ENCODE measurements at places on chromosomes 4 and X.

DNA sequence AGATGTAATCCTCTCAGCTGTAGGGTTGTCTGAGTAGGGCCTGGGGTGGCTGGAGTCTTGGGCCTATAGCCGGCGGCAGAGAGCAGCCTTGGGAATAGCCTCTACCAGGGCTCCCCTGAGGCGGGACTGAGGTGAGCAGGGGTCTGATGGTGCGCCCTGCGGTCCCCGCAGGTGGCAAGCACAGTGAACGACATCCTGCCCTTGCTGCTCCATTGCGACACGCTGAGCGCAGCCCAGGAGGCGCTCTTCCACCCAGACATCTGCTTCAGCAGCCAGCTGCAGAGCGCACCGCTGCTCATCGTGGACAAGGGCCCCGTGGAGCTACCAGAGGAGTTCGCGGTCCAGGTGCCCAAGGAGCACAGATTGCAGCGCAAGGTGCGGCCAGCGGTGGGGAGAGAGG is 317.0 kb downstream of the ADGRL3 start:
- no peak for DNase-seq

- no peak for DNase-seq
Measured at GRCh38 chrX:138754861-138755260, 43.3 kb upstream of the FGF13 start.

DNA sequence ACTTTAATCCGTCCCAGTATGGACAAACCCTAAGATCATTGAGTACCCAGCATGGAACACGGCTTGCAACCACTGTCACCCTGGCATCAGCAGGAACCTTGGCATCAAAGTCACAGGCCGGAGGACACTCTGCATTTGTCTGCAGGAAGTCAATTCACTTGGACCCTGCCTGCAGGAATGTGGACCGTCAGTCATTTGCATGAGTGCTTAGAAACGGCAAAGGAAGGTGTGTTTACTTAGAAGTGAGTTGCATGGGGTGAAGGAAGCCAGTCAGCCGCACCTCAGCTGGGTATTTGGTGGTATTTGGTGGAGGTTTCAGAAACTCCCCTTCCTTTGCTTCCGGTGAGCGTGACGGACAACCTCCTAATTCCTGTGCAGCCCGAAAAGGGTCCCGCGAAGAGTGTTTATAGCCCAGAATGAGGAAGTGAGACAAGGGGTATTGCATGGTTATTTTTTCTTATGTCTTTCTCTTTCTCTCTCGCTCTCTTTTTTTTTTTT is 15.5 kb downstream of the P2RY8 start:
- no peak for DNase-seq

GRCh38 chrX:18883234-18883960 is 100.5 kb downstream of the PHKA2 start:
- DNase-seq = no peak

GRCh38 chrX:70444326-70444945 is at the start of gene DLG3:
Gene DLG3, plus strand, starts transcription at chrX:70444835. Its CDS starts 367 bp downstream, at chrX:70445202.
- DNase-seq = no peak

DNA sequence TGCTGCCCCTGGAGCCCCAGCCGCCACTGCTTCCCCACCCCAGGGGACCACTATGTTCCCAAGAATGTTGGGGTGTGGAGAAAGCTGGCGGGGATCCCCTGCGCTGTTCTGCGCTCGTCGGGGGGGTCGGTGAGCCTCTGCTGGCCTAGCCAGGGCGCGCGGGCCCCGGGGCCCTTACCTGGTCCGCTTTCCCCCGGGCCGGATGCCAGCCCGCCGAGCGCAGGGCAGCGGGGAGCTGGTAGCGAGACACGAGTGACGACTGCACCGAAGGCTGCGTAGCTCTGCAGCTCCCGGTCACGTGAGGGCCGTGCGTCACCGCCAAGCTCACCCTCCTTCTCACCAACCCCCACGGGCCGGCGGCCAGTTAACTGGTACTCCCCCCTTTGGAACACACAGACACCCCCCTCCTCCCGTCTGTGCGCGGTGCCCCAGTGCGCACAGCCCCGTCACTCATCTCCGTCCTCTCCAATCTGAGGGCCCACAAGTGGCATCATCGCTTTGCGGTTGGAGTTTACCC is at the start of gene BEX1:
BEX1 (minus strand) TSS at position 254 of the 517 bp plus-strand sequence. CDS start 897 bp downstream, outside the sequence.
- no peak for DNase-seq

- DNase-seq = no peak
Measured at GRCh38 chr4:78772526-78773091, 3.5 kb upstream of the BMP2K start.

GRCh38 chr4:142565771-142566170 is 280.3 kb downstream of the INPP4B start:
- DNase-seq = no peak

DNA sequence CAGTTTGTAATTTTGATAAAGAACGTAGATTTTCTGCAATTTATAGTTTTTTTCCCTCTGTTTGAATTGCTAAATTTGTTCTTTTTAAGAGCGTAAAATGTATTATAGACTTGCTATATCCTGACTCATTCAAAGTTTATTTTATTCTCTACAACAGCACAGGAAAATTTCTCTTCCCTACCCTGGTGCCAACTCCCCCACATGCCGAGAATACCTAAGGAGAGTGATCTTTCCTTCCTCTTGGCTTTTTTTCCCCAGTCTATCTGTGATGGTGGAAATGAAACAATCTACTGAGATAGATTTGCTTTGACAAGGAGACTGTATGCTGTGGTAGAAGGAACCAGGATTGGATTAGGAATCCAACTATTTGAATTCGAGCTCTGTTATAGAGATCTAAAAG is 271.6 kb downstream of the TLL1 start:
- DNase-seq = no peak

DNA sequence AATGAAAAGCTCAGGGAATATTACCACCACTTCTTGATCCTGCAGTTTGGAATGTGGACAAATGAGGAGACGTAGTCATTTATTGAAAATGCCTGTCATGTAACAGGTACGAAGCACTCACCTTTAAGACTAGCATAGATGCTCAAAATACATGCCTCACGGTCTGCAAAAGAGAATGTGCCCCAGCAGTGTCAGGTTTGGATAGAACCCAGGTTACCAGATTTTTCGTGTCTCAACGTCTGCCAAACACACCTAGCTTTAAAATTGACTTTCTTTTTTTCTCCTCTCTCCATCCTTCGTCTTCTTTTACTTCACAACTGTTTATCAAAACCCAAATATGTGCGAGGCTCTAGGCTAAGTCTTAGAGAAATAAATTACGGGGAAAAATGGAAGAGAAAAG is 606.8 kb upstream of the ATOH1 start:
- no peak for DNase-seq

- DNase-seq = no peak
Measured at GRCh38 chrX:63740382-63740781, 44.6 kb downstream of the ARHGEF9 start.

- DNase-seq = no peak
Measured at GRCh38 chr4:45317276-45317675, 590.9 kb upstream of the GNPDA2 start.

DNA sequence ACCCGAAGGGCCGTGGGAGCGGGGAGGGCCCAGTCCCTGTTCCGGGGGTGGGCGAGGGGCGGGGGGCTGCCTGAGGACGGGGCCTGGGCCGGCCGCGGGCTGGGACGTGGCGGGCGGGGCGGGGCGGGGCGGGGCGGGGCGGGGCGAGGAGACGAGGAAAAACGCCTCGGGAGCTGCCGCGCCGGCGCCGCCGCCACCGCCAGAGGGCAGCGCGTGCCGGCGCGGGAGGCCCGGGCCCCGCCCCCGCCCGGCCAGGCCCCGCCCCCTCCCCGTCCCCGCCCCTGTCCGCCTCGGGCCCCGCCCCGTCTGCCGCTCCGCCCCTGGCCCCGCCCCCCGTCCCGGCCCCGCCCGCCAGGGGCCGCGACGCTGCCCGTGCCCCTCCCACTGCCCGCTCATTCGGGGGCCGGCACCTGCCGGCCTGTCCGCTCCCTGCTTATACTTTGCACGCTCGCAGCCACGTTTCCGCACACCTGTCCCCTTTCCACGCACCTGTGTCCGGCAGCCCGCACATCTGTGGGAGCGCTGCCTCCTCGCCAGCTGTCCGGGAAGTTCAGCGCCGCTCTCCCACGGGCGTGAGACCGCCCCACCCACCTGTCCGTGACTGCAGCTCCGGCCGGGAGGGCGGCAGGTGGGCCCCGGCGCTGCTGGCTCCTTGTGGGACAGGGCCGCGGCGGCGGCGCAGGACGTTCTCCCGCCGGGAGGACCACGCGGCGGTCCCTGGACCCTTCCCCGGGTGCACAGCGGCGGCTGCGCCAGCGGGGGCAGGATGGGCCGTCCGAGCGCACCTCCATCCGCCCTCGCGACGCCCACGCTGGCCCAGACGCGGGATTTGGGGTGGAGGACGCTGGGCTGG is 1.7 kb upstream of the FGFRL1 start:
- DNase-seq = no peak

DNA sequence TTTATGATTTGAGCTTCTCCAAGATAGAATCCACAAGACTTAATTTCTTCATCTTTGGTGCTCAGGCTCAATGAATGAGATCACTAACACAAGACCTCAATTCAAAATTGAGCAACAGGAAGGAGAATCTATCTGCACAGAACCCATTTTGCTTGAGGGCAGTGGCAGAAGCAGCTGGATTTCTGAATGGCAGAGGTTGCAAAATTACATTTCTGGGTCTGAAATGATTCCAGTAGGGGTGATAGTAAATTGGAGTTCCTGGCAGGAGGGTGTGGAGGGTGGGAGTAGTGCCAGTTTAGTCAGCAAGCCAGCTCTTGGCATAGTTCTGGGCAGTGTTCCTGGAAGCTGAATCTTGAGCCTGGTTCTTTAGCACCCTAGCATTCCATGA is 281.1 kb downstream of the SLC7A11 start:
- DNase-seq = no peak

DNA sequence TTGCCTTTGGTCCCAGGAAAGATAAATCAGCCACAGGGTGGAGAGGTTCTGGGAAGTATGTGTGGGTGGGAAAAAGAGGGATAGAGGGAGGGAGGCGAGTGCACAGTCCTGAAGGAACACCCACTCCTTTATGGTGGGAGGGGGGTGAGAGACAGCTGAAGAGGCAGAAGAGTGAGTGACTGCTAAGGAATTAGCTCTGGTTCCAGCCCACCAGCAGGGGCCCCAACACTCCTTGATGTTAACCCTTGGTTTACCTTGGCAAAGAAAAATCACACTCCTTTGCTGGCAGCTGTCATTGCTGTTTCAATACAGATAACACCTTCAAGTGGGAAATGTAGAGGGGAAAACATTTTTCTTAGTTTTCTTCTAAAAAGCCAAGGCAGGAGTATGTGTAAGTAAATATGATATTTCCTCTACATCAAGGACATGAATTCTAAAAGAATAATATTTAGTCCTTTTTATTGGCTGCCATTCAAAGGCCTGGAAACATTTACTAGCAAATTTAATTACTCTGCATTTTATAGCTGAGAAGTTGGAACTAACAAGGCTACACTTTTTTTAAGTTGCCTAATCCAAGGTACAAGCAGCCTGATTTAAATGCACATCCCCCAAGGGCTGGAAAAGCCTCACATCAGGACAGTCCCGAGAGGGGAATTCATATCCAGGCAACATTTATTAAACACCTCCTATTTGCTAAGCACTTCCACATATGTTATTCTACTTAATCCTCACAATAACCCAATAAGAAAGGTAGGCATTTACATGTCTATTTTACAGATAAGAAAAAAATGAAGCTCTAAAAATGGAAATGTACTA is 81.7 kb downstream of the HS6ST2 start:
- no peak for DNase-seq

DNA sequence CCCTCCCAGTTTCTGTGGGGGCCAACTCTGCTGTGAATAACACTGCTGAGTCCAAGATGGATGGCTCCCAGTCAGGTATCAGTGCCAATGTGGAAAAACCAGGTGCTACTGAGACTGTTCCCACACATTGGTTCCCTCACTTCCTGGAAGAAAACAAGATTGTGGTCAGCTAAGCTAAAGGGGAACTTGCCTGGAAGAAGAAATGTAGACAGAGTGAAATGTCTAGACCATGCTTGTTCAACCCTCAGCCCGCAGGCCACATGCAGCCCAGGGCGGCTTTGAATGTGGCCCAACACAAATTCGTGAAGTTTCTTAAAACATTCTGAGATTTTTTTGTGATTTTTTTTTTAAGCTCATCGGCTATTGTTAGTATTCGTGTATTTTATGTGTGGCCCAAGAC is 28.6 kb upstream of the UTP14A start:
- DNase-seq = no peak

DNA sequence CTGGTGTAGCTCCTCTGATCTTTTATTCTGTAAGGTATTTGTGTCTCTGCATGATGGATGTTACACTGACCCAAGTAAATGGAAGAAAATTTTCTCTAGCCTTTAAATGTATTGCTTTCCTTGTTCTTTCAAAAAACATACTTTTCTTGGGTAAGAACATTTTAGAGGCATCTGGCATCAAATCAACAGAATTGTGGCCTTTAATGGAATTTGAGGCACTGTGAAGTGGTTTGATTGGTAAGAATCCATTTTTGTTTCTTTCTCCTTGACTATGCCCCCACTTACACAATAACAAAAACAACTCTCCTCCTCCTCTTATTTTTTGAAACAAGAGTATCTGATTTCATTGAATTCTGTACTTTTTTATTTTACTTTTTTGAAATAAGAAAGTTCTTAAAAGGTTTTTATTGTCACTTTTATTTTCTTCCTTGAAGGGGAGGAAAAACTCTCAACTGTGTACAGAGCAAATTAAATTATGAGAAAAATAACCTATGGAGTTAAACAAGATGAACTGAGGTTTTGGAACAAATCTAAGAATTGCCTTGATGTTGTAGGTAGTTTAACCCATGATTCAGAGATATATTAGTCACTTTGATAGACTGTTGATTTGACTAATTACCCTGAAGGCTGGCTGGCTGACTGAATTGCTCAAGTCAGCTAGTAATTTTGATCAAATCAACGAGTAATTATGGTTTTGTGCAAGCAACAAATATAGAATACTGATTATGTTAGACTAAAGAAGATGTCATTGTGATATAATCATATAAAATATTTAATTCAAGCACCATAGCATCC is 146.4 kb downstream of the FHIP1A start:
- DNase-seq = no peak

DNA sequence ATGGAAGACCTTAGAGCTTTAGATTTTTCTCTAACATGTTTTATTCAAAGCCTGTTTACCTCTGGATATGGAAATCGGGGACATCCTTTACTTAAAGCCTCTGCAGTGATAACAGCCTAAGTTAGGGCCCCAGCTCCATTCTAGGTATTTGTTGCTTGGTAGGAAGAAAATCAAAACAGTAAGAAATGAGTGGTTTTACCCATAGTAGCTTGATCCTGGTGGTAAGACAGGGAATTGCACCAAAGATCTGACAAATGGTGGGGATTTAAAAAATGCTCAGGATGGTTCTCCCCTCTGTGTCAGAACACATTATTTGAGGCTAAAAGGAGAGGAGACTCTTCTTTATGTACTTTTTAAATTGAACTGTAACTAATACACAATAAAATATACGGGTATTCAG is 52.4 kb downstream of the AFF2 start:
- DNase-seq = no peak

GRCh38 chr4:115090483-115091075 is 22.8 kb downstream of the NDST4 start:
- no peak for DNase-seq

DNA sequence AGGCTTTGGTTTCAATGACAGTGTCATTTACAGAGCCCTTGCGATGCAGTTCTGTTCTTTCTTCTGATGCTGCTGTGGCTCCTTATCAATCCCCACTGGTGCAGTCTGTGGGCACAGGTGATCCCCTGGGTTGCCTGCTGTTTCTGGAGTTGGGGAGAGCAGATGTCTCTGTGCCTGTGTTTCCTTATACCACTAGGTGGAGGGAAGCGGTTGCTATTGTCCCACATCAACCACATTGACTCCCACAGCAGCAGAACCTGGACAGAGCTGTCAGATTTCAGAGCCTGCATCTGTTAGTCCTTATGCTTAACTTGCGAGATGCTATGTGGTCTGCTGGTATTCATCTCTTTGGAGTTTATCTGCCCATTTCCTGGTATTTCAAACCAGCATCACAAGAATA is 57.7 kb downstream of the NEIL3 start:
- DNase-seq = no peak

- DNase-seq = no peak
Measured at GRCh38 chr4:171993247-171993646, 180.0 kb downstream of the GALNTL6 start.
